ENCODE measurements at places on chromosomes 2 and 18.

DNA sequence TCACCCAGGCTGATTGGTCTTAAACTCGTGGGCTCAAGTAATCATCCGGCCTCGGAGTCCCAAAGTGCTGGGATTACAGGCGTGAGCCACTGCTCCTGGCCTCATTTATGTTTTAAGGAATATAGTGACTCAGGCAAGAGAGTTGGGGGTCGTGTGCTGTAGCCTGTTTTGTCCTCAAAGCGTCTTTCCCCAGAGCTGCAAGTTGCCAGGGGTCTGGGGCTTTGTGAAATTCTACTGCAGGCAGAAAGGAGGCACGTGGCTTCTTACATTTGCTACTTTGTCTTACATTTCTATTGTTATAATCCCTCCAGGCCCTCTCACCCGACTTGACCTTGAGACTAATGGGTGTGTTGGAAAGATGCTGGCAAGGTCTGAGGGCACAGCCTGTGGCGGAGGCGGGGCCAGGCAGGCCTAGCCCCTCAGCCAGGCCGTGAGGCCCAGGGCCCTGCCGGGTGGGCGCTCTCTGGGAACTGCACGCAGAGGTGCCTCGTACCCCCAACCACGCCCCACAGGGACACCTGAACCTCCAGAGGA, 85.8 kb upstream of the NDUFV2 start:
- DNase-seq, result no peak

GRCh38 chr2:233810385-233810784, 32.3 kb downstream of the MROH2A start:
- DNase-seq, result no peak

DNA sequence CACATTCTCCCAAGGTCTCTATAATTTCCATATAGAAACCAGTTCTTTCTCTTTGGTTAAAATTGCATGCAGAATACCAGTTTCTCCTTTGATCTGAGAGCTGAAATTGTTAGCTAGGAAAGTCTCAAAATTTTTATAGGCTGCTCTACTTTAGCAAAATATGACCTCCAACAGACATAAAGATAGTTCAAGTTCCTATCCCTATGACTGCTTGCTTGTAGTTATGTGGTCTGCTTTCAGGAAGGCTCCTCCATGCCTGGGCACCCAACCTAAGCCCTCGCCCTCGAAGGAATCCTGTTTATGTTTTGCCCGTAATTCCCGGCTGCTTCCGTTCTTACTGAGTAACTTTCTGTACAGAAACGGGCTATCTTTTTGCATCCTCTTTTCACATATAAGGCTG, 28.0 kb upstream of the LTBP1 start:
- no peak for DNase-seq

DNA sequence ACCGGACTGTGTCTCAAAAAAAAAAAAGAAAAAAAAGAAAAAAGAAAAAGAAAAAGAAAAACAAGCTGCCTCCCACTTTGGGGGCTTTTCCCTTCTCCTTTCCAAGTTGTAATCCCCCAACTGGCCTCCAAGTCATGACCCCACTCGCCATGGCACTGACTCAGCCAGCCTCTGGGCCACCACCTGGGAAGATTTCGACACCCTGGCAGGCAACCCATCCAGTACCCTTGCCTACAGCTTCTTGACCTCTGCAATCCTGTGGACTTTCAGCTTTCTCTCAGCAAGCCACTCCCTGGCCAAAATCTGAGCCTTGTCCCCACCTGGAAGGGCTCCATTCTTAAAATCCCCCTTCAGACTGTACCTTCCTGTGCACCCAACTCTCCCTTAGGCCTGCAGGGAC, 22.3 kb upstream of the FOSL2 start:
- no peak for DNase-seq

DNA sequence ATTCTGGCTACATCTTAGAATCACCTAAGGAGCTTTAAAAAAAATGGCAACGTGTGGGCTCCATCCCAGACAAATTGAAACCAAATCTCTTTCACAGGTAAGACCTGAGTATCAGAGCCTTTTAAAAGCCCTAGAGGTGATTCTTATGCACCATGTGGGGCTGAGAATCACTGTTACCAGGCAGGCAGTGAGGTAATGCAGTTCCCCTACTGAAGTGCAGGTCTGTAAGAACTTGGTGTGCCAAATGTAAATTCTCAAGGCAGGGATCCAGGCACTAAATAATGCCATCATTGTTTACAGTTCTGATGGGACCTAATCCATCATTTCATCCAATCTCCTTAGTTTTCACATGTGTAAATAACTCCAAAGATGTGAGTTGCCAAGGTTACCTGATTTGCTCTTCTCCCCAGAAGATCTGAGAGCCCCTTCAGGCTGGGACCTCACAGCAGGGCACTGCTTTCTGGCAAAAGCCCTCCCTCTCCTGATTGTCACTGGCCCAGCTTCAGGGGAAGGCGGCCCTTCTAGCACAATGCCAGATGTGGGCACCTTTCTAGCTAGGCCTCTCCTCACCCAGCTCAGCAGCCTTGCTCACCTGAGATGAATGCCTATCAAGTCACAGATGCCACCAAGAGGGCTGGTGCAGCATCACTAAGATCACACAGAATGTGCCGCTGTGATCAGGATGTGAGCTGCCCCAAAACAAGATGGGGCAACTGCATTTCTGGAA, 73.6 kb upstream of the RGPD5 start:
- DNase-seq, result no peak

- no peak for DNase-seq
These were observed 50.3 kb upstream of the ST3GAL5 start for GRCh38 chr2:85939131-85939530.

GRCh38 chr2:186535861-186536260, 49.8 kb downstream of the ZC3H15 start:
- no peak for DNase-seq

DNA sequence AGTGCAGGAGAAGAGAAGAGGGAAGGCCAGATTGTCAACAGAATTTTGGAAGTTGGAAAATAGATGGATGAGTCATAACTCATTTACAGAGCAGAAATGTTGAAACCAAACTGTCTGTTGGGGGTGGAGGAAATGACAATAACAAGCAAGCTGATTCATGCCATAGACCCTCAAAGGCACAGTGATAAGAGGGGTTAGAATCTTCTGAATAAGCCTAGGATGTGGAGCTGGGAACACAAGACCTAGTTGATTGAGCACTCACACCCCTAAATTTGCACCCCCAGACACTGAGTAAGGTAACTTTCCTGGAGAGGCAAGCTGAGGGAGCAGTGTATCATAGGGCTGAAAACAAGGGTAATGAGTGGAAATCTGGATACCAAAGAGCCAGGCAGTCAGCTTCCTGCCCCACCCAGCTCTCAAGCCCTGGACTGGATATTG, 141.4 kb downstream of the SCG2 start:
- DNase-seq, result no peak

- DNase-seq, result peak; percentile 77
These were observed 34.4 kb downstream of the ITGA6 start for GRCh38 chr2:172461591-172462372.

DNA sequence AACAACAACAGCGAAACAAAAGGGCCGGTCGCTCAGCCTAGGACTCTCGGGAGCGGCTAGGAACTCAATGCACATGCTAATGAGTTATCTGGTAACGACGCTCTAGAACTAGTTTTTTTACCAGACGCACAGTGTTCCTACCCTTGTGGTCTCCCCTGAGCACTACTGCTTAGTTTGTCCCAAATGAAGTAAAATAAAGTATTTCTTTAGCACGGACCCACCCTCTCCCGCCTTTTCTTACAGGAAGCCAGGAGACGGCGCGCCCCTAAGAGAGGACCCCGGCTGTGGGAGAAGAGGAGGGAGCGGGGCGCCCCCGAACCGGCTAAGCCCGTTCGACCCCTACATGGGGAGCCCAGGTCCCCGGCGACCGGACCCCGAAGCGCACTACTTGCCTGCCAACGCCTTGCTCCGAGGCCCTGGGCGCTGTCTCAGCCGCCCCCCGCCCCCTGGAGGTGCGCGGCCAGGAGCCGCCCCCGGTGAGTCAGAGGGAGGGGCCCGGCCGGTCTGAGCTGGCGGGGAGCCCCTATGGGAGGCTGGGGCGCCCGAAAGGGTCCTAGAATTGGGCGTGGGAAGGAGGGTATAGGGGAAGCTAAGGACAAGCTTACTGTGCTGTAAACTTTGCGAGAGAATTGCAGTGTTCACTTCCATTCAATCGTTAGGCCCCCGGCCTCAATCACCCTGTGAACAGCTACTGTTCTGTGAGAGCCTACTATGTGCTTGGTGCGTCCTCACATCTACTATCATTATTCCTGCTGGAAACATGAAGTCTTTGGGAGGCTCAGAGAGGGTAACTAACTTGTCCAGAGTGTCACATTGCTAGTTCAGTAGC, 3.6 kb upstream of the CAPG start:
- no peak for DNase-seq

GRCh38 chr2:101983486-101983885, 8.3 kb upstream of the IL1R2 start:
- no peak for DNase-seq

GRCh38 chr2:100900156-100900795, 80.3 kb downstream of the NPAS2 start:
- no peak for DNase-seq

DNA sequence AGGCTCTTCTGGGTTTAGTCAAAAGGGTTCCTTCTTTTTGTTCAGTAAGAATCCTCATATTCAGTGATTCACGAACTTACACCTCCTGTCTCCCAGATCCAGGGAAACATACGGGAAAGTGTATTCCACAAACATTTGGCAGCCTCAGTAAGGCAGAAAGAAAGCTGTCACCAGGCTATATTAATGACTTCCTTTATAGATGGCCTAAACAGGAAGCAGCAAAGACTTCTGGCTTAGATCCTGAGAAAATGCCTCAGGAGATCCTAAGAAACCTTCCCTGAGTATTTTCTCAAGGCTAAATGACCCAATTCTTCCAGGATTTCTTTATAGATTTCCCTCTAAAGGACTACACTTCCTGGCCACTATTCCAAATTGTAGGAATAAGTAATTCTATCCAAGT, 1995.5 kb upstream of the CELF4 start:
- DNase-seq, result no peak

GRCh38 chr2:129400826-129401225, 578.6 kb upstream of the RAB6C start:
- DNase-seq, result no peak

- DNase-seq, result no peak
These were observed 705.7 kb upstream of the SALL3 start for GRCh38 chr18:78273876-78274275.

- DNase-seq, result no peak
These were observed 11.1 kb downstream of the HADHB start for GRCh38 chr2:26255759-26256384.

DNA sequence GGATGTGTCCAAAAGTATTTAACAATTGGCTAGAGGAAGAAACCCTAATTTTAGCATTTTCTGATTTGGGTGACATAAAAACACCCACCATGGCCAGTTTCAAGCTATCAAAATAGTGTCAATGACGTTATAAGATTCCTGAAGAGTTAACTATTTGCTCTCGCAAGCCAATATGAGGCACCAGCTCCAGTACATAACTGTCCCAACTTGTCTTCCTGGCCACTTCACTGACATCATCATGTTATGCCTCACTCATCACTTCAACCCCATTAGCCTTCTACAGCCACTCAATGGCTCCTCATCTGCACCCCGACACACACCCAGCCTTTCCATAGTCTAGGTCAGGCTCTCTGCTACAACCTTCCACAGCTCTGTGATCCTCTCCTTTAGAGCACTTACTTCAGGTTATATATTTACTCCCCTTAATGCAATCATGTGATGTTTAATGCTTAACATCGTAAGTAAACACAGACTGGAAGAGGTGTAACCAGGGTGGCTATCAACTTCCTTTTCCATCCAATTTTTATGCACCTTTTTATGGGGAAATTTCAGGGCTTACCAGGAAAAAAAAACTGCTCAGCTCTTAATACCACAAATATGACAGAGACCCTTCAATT, 158.7 kb downstream of the VWC2L start:
- DNase-seq, result no peak

DNA sequence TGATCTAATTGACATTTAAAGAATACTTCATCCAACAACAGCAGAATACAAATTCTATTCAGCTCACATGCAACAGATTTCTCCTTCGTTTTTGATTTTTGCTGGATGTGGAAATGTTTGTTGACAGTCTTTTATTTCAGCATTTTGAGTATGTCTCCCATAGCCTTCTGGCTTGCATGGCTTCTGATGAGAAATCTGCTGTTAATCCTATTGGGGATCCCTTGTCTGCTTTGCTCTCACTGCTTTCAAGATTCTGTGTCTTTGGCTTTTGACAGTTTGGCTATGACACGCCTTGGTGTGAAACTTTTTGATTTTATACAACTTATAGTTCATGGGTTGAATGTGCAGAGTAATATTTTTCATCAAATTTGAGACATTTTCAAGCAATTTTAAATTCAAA, 44.7 kb downstream of the TRABD2A start:
- no peak for DNase-seq

GRCh38 chr2:109089602-109090300, 39.3 kb upstream of the SH3RF3 start:
- DNase-seq, result no peak

GRCh38 chr2:112004253-112004645, 50.8 kb upstream of the TMEM87B start:
- DNase-seq, result no peak

DNA sequence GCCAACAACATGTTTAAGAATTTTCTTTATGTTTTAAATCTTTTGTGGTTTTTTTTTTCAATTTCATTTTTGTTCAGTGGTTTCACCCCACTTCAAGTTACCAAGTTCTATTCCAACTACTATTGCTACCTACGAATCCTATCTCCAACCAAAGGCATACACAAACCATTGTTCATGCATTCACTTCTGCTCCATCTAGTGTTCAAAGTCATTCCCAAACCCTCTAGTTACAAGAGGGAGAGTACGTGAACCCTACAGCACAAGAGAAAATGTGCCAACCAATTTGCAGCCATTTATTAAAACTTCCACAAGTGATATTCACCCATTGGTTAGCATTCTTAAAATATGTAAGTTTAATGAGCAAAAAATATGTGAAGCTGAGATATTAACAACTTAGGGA, 295.1 kb upstream of the KYNU start:
- DNase-seq, result no peak

- no peak for DNase-seq
These were observed 1372.8 kb upstream of the CDH2 start for GRCh38 chr18:29549759-29550158.

DNA sequence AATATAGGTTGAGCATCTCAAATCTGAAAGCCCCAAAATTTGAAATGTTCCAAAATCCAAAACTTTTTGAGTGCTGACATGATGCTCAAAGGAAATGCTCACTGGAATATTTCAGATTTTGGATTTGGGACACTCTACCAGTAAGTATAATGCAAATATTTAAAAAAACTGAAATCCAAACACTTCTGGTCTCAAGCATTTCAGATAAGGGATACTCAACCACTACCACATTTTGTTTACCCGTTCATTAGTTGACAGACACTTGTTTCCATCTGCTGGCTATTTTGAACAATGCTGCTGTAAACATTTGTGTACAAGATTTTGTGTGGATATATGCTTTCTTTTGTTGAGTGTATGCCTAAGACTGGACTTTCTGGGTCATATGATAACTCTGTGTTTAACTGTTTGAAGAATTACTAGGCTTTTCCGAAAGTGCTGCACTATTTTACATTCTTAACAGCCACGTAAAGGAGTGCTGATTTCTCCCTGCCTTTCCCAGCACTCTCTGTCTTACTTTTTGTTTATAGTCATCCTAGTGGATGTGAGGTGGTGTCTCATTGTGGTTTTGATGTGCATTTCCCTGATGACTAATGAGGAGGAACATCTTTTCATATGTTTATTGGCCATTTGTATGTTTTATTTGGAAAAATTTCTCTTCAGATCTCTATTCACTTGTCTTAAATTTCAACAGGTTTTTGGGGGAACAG, 19.5 kb upstream of the DCDC2C start:
- no peak for DNase-seq

GRCh38 chr2:120823551-120823950, 87.9 kb downstream of the GLI2 start:
- no peak for DNase-seq
